ENCODE measurements at places on chromosomes 4 and X.

GRCh38 chr4:138317175-138317748, 75.1 kb upstream of the SLC7A11 start:
- DNase-seq: no peak

- DNase-seq: no peak
Measured at GRCh38 chr4:147284935-147285334, 196.0 kb upstream of the EDNRA start.

- no peak for DNase-seq
Measured at GRCh38 chr4:152992027-152992426, 55.9 kb downstream of the FHDC1 start.

- DNase-seq: no peak
Measured at GRCh38 chr4:122873821-122874593, 47.4 kb downstream of the FGF2 start.

GRCh38 chrX:33133320-33133719, 78.0 kb downstream of the DMD start:
- DNase-seq: no peak

- no peak for DNase-seq
Measured at GRCh38 chrX:38211891-38212635, 8.6 kb downstream of the SRPX start.

DNA sequence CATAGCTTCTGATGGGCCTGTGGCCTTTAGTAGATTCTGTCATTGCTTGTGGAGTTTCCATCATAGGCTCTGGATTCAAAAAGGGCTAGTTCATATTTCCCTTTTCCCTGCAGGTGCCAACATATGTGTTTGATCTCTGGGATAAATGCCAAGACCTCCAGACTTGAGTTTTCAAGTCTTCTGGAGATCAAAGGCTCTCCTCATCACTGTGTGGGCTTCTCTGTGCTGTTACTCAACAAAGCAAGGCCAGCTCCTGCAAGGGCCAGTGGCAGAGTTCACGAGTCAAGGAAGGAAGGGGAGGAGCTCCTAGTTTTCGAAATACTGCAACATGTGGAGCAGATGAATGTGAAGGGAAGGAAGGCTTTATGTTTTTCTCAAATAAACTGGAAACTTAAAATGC, 62.7 kb upstream of the SCML1 start:
- DNase-seq: no peak

All from NCI-H82 (cell line).